ENCODE measurements at places on chromosomes 5 and 9.

DNA sequence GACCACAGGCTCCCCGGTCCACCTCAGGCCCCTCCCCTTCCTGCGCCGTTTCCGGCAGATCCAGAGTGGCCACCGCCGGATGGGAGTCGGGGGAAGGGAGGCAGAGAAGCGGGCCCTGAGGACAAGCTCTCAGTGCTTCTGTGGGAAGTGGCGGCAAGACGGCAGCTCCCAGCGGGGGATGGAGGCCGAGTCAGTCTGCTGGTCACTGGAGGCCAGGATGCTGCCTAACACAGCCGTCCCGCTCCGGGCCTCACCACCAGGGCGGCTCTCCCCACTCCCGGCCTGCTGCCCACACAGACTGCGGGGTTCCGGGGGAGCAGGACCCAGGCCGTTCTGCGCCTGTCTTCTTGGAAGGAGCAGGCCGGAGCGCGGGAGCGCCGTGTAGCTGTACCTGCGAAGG lies 31.4 kb downstream of the FXN start:
- no peak for DNase-seq

GRCh38 chr5:59296317-59297264 lies 596.9 kb downstream of the PDE4D start:
- no peak for DNase-seq

DNA sequence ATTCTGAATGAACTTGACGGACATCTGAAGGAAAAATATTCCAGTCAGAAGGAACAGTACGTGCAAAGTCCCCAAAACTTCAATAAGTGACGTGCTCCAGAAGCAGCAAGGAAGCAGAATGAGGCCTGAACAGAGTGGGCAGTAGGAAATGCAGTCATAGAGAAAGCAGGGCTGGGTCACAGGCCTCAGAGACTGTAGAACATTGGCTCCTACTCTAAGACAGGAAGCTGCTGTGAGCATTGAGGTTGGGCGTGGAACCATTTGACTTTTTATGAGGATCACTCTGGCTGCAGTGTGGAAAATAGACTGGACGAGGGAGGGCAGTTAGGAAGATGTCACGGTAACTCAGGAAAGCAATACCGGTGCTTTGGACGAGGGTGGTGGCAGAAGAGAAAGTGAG lies 64.0 kb downstream of the DOCK8 start:
- no peak for DNase-seq

DNA sequence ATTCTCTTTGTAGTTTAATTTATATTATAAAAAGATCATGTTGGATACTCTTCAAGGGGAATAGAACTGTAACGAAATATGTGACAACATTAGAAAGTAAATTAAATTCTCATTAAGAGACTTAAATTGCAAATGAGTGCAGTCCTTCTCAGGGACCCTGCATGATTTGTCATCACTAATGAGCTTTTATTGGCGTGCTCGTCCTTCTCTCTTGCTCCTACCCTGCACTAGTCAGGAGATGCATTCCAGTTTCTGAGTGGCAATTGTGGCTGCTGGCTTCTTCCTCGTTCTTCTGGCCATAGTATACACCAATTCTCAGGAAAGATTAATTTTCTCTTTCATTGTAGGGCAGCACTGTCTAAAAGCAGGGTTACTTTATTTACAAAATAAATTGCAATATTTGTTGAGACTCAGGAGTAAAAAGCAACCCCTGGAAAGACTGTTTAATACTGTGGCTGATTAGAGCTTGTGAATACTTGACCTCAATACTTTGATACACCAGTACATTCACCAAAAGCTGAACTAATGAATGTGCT lies 376.3 kb upstream of the CHD1 start:
- DNase-seq, result no peak

GRCh38 chr5:128669803-128670202 lies 131.8 kb upstream of the FBN2 start:
- DNase-seq, result no peak

- DNase-seq, result no peak
These were observed 69.5 kb downstream of the GTF3C4 start for GRCh38 chr9:132739710-132740310.

GRCh38 chr5:63820577-63820976 lies 141.7 kb downstream of the HTR1A start:
- no peak for DNase-seq

DNA sequence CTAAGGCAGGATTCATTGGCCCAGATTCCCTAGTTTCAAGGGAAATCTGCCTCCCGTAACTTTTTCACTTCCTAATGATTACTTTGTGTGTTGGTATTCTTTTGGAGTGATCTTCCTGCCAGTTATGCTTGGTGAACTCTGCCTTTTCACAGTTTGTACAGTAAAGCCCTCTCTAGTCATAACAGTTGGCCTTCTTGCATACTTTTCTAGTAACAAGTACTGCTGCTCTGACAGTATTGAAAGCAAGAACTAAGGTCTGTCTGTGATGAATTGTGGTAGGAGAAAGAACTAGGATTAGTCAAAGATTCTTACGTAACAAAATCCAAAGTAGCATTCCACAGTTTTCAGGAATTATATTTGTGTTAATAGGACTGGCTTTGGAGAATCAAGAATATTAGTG lies 1457.2 kb upstream of the WWC1 start:
- no peak for DNase-seq

DNA sequence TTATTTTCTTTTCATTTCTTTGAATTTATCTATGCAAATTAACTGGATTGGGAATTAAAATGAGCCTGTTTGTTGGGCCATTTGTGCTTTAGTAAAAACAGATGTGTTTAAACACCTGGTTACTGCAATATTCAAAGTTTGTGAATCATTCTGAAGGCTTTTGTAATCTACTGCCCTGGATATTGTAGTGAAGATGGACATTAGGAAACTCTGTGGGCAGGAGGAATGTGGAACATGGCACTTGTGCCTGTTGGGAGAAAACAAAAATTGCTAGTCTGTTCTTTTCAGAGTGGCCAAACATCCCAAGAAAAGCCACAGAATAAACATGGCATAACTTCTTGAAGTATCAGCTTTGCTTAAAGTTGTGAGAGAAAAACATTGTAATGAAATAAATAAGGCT lies 40.8 kb downstream of the CHSY3 start:
- no peak for DNase-seq

GRCh38 chr5:132773601-132774355 lies 3.3 kb downstream of the SEPTIN8 start:
- DNase-seq, result no peak

- DNase-seq, result no peak
These were observed 488.0 kb downstream of the PRELID2 start for GRCh38 chr5:145347026-145347616.

DNA sequence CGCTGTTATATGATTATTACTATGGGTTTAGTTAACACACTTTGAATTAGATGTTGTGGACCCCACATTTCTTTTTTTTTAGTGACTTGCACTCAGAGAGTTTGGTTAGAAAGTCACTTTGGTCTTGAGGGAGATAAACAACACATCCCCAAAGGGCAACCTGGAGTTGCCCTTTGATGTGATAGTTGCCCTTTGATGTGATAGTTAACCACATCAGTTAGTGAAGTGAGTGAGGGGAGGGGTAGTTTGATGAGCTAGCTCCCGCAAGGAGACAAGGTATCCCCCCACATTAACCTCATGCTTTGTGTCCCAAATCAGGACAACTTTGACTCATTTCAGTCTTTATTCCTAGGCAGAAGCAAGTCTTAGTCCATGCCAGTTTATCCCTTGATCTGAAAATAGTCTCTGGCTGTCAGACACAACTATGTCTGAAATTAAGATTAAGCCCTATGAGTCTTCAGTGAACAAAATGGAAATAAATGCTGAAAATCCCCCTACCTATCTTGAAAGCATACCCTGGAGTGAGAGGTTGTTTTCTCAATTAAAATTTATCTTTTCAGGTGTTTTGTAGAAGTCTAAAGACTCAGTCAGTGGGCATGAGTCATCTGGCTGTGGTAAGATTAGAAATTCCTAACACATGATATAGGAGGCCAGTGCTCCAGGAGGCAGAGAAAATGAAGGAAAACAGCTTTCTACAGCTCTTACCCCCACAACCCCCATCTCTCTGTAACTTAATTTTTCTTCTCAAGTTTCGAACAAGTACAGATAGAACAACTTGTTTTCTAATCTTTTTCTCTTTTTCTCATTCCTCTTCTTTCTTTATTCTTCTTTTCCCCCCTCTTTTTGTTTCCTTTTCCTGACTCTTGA lies 208.9 kb upstream of the DMRTA1 start:
- DNase-seq, result peak; percentile 70

DNA sequence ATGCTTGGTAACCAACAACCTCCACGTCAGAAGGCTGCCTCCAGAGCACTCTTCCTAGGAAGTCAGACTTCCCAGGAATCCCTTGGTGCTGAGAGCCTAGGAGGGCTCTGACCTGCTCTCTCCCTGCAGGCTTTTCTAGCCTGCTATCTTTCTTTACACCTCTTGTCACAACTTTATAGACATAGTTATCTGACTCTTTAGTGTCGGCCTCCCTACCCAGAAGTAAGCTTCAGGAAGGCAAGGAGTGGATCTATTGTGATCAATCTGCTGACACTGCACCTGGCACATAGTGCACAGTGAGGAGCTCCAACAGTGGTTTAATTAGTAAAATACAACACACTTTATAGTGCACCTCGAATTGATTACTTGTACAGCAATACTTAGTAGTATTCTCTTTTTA lies 2.3 kb downstream of the AFAP1L1 start:
- DNase-seq, result no peak

GRCh38 chr5:106408570-106408969 lies 1262.2 kb downstream of the EFNA5 start:
- DNase-seq, result no peak

GRCh38 chr9:136705564-136705963 lies 6.8 kb upstream of the DIPK1B start:
- DNase-seq, result no peak

- peak; percentile 34 for DNase-seq
These were observed 2.6 kb upstream of the ENC1 start for GRCh38 chr5:74643111-74643562.

GRCh38 chr9:113995401-113995800 lies 82.7 kb downstream of the AMBP start:
- no peak for DNase-seq

GRCh38 chr5:131607903-131608540 lies 27.0 kb downstream of the RAPGEF6 start:
- no peak for DNase-seq

DNA sequence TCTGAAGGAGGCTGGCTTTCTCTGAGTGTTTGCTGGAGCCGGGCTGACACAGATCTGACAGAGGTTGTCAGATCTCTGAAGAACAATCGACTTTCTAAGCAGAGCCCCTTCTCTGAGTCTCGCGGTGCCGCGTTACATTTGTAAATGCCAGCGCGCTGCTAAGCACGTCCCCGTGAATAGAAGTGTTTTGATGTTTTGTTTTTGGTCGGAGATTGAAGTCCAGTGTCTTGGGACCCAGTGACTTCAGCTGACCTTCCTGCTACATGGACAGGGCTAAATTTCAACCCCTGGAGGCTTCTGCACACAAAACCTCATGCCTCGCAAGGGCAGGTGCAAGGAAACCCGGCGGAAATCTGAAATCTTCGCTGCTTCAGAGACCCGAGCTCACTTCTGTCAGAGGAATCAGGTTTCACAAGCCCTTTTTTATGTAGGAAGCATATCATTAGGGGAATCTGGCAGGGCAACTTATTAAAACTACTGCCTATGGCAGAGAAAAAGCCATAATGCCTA lies 27.2 kb downstream of the NEUROG1 start:
- DNase-seq, result no peak

GRCh38 chr9:110148384-110148783 lies 59.6 kb downstream of the C9orf152 start:
- no peak for DNase-seq

DNA sequence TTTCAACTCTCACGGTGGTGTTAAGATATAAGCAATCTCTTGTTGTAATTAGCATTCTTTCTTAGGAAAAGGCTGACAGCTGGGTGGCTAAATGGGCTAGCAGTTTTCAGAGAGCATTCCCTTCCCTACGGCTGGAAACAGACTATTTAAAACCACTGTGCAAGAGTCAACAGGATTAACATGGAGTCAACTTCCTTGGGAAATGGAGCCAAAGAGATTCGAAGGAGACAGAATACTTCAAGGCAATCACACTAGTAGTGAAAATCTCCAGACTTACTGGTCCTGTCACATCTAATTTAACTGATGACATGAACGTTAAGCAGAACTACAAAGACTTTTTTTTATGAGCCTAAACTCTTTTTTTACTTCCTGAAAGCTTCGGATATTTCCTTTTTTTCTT lies 453.3 kb upstream of the ITGA1 start:
- no peak for DNase-seq

GRCh38 chr5:6910950-6911349 lies 197.7 kb downstream of the TENT4A start:
- DNase-seq, result no peak

GRCh38 chr9:6938873-6939272 lies 181.1 kb downstream of the KDM4C start:
- DNase-seq, result no peak

GRCh38 chr5:156444753-156445291 lies 117.9 kb downstream of the SGCD start:
- no peak for DNase-seq

DNA sequence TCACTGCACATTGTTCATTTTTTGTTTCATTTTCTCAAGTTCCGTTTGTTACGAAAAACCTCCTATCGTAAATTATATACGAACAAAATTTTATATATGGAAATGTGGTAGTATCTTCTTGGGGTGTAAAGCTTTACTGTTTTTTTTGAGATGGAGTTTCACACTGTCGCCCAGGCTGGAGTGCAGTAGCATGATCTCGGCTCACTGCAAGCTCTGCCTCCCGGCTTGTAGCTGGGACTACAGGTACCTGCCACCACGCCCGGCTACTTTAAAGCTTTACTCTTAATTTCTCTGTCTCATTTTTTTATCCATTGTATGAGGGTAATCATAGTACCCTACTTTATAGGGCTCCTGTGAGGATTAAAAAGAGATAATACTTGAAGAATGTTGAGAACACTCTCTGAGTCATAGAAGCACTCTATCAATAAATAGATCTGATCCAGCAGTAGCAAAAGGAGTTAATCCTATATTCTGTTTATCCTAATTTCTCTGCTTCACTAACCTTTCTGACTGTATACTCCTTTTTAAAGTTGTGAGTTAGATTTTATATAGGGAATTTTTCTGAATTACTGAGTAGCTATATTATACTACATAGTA lies 5.6 kb upstream of the LRRC70 start:
- DNase-seq, result no peak

DNA sequence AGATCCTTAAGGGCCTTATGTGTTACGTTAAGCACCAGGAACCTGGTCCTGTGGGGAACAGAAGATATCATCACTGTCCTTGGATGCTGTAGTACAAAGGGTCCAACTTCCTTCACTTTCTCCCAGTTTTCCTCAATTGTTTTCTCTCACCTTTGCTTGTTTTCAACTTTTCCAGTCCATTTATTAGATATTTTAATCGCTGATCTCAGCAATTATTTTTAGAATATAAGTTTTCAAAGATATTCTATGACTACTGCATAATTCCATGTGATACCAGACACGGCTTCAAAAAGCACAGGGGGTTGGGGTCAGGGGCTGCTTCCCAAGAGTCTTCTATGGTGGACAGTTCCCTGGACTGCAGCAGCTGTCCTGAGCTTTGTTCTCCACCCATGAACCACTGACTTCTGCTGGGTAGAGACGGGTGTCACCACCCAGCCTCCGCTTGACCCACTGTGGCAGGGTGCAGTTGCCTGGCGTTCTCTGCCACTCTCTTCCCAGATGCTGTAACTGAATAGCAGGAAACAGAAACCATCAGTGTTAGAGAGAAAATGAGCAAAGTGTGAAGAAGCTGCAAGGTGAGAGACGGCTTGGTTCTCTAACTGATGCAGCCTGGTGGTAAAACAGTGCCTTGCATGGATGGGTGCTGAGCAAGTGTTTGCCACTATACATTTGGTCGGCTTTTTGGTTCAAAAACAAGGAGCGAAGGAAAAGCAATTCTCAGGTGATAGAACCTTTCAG lies 383.0 kb downstream of the RAB3C start:
- DNase-seq, result no peak

GRCh38 chr5:118326481-118327045 lies 661.8 kb downstream of the DTWD2 start:
- DNase-seq, result peak; percentile 50

Data from amniotic stem cell (primary cell).